ENCODE measurements at places on chromosomes 2 and 18.

- no peak for DNase-seq
These were observed 14.0 kb downstream of the ITGA4 start for GRCh38 chr2:181471226-181471625.

DNA sequence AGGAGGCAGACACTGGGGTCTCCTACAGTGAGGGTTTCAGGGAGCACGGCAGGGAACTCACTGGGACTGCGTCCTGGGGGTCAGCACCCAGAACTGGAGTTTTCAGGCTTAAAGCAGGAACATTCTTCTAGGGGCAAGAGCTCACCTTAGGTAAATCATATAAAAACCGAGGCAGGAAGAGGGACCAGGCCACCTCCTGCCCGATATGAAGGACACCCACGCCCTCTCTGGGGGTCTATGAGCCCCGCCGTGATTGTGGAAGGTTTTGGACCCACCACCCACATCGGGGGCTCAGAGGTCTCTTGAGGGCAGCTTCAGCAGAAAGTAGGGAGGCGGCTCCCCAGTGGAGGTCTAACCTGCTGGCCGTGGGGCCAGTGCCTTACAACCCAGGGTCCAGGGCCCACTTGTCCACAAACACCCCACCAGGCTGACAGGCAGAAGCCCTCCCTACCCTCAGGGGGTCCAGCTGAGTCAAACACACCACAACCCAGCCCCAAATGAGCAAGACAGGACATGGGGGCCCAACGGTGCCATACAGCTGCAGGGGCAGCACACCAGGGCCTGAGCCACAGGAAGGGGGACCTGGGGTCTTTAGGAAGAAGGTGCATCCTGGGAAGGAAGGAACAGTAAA lies 25.3 kb downstream of the CROCC2 start:
- DNase-seq = no peak

GRCh38 chr2:15869396-15869795 lies 71.0 kb upstream of the MYCN start:
- DNase-seq = no peak

DNA sequence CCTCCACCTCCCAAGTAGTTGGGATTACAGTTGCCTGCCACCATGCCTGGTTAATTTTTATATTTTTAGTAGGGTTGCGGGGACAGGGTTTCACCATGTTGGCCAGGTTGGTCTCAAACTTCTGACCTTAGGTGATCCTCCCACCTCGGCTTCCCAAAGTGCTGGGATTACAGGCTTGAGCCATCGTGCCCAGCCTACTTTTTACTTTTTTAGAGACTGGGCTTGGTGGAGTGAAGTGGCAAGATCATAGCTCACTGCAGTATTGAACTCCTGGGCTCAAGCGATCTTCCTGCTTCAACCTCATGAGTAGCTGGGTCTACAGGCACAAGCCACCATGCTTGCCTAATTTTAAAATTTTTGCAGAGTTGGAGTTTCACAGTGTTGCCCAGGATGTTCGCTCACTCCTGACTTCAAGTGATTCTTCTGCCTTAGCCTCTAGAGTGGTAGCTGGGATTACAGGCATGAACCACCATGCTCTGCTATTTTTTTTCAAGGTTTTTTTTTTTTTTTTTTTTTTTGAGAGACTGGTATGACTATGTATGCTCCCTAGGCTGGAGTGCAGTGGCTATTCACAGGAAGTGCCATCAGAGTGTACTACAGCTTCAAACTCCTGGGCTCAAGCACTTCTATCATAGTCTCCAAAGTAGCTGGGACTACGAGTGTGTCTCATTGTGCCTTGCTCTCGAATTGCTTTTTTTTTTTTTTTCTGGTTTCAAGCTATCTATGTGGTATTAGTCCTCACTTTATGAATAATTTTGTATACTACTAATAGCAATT lies 11.9 kb downstream of the MSH2 start:
- no peak for DNase-seq

DNA sequence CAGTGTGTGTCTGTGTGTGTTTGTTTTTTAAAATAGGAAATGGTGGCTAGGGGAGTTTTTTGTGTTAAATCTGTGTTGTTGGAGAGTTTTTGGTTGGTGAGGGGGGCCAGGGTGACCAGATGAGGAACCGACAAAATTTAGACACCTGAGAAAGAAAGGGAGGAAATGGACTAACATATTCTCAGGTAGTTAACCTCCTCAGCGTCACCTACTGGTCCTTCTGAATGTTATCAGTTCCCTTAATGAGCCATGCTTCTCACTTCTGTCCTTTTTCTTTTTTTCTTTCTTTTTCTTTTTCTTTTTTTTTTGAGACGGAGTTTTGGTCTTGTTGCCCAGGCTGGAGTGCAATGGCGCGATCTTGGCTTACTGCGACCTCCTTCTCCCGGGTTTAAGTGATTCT lies 107.0 kb downstream of the FMNL2 start:
- no peak for DNase-seq

DNA sequence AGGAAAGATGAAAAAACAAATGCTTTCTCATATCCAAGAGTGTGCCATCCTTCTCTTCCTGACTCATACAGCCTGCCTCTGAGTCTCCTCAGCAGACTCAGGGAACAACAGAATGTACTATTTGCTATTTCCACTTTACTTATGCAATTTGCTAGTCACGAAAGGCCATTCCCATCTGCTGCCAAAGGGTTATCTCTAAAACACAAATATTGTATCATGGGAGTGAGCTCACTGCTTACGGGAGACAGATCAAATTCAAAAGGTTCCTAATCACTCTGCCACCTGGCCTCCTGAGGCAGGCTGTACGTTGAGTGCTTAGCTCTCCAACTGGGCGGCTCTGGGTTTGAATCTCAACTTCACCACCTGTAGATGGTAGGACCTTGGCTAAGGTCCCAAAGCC lies 92.0 kb downstream of the GAREM1 start:
- DNase-seq = no peak

- no peak for DNase-seq
These were observed 40.1 kb upstream of the CLASP1 start for GRCh38 chr2:121689356-121689755.

DNA sequence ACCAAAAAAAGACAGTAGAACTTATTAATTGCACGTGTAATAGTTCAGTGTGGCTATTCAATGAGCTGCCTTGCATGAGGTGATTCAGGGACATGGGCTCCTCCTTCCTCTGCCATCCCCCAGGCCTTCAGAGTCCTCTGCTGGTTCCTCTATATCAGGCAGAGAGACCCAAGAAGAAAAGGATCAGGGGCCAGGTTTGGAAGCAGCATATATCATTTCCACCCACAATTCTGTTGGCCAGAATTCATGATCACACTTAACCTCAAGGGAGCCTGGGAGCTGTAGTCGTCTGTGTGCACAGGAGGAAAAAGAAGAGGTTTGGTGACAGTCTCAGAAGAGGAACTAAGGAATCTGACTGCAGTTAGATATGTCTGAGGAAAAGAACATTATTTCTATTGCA lies 114.0 kb upstream of the GLS start:
- no peak for DNase-seq

DNA sequence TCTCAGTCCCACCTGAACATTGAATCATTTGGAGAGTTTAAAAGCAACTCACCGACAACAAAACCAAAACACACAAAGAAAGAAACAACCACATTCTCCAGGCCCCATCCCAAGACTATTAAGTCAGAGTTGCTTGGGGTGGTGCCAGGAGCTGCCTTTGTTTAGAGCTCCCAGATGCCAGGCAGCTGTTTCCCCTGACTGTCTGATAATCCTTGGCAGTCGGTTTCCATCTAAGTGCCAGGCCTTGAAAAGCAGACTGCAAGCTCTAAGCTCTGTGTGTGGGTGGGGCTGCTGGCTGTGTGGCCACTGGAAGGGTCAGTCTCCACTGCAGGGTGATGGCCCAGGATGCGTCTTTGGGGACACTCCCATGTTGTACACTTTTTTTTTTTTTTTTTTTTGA lies 255.3 kb upstream of the AGAP1 start:
- no peak for DNase-seq

DNA sequence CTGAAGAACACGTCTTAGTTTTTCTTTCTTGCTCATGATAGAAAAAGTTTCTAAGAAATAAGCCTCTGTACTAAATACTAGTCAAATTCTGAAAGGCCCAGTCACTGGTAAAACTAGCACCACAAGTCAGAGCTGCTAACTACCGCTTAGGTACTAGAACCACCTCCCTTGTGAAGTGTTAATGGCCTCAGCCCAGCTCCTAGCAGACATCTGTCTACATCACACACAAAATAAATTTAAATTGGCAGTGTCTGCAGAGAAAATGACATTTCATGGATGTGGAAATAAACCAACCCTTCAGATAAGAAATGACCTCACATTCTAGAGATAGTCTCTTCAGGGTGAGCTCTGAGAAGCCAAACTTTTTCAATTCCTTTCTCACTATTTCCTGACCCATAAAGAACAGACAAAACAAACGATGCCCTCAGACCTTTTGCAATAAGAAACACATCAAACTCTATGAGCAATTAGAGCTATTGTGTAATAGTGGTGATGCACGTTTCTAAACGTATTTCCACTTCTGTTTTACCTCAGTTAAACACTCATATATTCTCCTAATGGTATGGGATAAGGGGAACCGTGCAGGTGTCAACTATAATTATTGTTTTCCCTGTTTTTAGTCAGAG lies 70.3 kb upstream of the DSG1 start:
- DNase-seq = no peak

DNA sequence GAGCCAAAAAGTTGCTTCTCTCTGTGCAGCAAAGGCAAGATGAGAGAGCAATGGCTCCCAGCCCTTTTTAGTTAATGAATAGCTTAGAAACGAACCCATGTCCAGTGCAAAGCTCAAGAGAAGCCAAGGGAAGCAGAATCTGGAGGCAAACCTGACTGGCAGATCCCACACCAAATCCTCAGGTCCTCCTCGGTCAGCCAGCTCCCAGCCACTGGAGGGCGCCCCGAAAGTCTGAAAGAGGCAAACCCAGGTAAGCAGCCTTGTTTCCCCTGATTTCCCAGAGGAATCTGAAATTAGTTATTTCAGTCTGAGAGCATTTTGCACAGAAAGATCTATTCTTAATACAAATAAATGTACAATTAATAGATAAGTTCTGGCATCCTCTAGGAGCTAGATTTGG lies 71.3 kb upstream of the PID1 start:
- DNase-seq = no peak

DNA sequence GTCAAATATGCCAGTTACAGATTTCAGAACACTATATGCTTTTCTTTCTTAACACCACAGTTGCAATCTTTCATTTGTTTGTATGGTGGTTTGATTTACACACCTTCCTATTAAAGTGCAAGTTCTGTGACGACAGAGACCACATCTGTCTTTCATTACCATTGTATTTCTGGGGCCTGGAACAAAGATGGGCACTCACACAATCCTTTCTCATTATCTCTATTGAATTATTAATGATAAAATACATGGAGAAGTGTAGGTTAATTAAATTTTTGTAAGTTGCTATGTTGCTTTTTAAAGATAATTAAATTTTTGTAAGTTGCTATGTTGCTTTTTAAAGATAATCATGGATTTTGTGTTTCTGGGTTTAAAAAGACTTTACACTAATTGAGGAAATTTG lies 79.9 kb downstream of the KCTD18 start:
- DNase-seq = no peak

GRCh38 chr18:47283476-47283875 lies 32.0 kb upstream of the SKOR2 start:
- DNase-seq = no peak

DNA sequence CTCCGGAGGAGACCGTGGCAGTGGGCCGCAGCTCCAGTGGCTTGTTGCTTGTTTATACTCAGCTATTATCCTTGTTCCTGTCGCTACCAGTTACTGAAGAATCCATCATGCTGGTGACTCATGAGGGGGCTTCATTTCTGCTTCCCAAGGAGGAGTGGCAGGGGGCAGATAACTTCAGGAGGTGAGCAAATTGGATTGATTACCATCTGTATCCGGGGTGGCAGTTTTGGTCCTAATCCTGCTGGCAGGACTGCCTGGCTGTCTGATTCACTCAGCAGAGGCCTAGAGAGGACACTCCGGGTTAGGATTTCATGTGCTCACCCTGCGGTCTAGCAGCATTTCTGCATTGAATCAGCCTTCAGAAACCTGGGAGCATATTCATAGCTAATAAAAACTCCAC lies 230.0 kb downstream of the ACTR3 start:
- no peak for DNase-seq

DNA sequence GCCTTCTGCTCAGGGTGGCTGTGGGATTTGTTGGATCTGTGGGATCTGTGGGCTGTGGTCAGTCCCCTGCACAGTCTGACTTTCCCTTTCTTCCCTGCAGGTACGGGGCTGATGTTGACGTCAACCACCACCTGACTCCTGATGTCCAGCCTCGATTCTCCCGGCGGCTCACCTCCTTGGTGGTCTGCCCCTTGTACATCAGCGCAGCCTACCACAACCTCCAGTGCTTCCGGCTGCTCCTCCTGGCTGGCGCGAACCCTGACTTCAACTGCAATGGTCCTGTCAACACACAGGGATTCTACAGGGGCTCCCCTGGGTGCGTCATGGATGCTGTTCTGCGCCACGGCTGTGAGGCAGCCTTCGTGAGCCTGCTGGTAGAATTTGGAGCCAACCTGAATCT lies 17.5 kb downstream of the ASB1 start:
- DNase-seq = no peak

DNA sequence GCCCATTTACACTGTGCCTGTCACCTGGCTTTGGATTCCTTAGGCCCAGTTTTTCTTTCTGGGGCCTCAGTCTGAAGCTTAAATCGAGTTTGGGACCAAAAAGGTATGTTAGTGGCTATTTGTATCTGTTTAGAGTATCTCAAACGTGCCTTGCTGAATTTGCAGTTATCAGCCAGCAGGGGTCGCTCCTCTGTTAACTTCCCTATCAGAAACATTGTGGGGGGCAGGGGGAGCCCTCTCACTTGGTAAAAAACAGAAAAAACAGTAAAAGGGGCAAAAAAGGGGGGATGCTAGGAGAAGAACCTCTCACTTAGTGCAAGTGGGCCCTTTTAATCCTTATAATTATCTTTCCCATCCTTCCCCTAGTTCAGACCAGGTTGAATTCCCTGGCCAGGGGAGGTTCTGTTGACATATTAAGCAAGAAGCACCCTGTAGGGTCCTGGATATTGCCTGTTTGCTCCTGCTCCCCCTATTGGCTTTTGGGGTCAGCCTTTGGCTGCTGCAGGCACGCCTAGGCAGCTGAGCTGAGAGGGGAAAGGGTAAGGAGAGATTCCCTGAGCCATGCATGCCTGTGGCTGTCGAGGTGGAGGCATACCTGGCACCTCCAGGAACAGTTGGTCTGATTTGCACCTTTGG lies 8.8 kb upstream of the IFIH1 start:
- no peak for DNase-seq

- DNase-seq = no peak
These were observed 42.4 kb upstream of the FIGN start for GRCh38 chr2:163778045-163778781.

- no peak for DNase-seq
These were observed at the start of gene ZBTB7C for GRCh38 chr18:48408727-48409590. TSS of gene ZBTB7C (minus strand) at chr18:48409383.

Measured in naive B cell (primary cell).